Stimulated activated CD8-positive, alpha-beta memory T cell treated with anti-CD3 and anti-CD28 coated beads, Interleukin-4, amount 100 ng/mL, for 4 hours (primary cell): ENCODE measurements at places on chromosomes 1 and 21.

- no peak for DNase-seq
Measured at GRCh38 chr1:79285667-79286066, 279.1 kb upstream of the ADGRL4 start.

DNA sequence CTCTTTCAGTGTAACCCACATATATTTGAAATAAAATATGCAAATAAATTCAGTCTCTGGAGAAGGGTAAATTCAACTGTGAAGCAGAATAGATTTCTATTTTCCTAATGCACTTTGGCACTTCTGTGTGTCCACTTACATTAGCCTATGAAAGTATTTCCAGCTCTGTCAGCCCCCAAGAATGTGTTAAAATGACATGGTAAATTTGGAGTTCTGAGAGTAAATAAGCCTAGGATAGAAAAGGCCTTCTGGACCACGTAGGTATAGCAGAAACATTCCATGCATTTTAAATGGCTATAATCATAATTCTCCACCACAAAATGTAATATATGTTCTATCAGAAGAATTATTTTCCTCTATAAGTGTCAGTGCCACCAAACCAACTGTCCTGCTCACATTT is 276.2 kb downstream of the NEGR1 start:
- DNase-seq = no peak

- DNase-seq = no peak
Measured at GRCh38 chr1:27049100-27049499, 36.5 kb upstream of the TENT5B start.

- DNase-seq = no peak
Measured at GRCh38 chr1:178693366-178693765, 31.7 kb upstream of the RALGPS2 start.

DNA sequence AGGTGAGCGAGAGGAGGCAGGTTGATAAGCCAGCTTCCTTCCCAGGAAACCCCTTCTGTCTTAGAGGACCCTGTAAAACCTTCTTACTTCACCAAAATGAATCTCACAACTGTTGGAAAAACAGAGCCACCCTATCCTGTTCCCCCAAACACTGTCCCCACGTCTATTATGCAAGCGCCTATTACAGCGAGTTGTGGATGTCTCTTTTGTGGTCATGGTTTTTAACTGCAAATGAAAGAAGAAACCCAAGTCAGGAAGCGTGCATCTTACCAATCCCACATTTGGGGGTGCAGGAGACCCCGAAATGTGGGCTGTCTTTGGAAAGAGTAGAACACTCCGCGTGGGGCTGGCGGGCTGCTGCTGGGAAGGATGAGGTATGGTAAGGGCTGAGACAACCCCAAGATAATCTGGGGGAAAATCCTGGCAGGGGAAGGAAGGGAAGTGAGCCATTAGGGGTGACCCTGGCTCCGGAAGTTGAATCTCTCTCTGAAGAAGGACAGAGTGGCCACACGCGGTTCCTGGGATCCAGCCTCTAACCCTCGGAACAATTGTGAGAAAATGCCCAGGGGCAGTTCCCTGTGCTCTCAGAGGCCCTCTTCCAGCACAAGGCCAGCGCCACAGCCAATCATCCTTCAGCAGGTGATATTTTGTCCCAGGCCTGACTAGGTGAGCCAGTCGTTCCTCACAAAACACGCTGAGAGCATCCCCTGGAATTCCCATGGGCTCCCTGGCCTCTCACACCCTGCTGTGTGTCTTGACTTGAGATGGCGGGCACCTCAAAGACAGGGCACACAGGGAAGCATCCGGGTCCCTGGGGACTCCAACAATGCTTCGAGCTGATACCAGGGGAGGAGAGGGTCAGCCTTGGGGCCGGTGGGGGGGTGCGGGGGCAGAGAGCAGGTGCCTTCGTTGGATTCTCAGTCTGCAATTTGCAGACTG is 168.5 kb upstream of the IRF2BP2 start:
- DNase-seq = no peak
